ENCODE measurements at places on chromosomes 7 and 10.

- DNase-seq: no peak
Measured at GRCh38 chr7:158274404-158274811, 313.2 kb downstream of the PTPRN2 start.

GRCh38 chr7:120802751-120803150, 55.2 kb downstream of the TSPAN12 start:
- no peak for DNase-seq

DNA sequence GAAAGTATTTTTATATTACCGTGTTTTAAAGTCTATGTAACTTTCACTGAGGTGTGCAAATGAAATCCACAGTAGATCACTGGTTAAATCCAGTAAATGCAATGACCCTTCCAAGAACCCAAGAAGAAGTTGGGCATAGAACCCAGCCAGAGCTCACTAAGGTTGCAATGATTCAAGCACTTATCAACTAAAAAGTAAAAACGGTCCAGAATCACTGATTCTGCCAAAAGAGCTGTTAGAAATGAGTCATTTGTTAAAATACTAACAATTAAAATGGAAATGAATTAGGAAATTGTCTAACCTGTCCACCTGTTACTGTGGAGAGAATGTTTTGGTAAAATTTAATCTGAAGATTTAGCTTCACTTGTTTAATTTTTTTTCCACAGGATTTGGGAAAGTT, 74.4 kb downstream of the ANK3 start:
- no peak for DNase-seq

- DNase-seq: no peak
Measured at GRCh38 chr7:43295429-43295828, 183.0 kb downstream of the HECW1 start.

DNA sequence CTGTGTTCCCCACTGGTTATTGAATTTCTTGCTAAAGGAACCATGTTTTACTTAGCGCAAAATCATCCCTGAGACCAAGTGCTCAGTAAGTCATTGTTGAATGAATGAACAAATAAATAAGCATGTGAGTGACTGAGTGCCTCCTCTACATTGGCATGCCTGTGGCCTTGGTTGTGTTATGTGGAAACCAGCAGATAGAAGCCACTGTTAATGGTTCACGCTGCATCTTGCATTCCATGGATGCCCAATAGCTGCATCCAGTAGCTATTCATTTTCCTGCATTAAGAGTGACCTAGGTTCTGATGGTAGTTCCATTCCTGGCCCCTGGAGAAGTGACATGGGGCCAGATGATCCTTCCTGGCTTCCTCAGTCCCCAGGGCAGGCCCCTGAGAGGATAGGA, 113.3 kb upstream of the BMPER start:
- no peak for DNase-seq

- peak; percentile 62 for DNase-seq
Measured at GRCh38 chr7:101058355-101058754, 26.9 kb upstream of the TRIM56 start.

- DNase-seq: peak; percentile 79
Measured at GRCh38 chr7:87628780-87629569, 777 bp downstream of the RUNDC3B start.

DNA sequence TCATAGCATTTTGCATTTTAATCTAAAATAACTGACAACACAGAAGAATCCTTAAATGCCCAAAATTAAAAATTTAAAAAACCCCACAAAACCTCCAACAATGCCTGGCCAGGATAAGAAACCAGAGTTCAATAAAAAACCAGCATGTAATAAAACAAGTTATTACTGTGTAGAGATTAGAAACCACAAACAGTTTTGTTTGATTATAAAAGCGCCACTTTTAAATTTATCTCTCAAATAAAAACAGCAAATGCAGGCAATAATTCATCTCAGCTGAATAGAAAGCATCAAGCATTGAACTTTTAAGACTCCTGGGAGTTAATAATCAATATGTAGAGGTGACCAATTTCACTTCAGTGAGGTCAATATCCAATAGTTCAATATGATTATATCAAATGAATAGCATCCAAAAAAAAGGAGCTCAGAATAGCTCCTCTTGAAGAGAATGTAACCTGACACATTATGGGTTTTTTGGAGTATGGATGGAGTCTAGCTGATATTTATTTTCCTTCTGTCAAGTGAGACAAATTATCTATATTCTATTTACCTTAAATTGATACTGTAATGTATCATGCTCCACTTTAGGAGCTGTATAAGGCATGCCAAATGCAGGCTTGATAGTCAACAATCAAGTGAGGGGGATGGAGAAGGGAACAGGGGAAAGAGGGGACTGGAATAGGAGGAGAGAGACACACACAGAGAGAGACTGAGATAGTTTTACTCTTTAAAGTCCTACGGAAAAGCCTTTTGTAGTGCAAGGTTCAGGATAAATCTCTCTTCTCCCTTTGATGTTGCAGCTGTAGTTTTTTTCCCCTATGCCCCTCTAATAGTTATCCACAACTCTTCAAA, 130.9 kb downstream of the RSU1 start:
- DNase-seq: no peak

DNA sequence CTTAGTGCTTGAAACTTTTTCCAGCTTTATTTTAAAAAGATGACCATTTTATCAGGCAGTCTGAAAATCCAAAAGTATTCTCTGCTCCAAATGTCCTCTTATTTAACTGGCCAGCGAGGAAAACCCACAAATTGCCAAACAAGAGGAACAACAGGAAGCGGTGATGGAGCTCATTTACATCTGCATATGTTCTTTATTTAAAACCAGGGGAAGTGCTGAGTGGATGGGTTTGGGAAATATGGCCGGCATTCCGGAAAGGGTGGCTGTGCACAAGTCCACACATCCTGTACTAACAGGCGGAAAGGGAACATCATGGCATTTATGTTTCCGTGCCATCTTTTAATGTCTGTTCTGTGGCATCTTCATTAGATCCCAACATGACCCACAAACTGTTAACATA, 974.5 kb downstream of the LRMDA start:
- no peak for DNase-seq

GRCh38 chr7:77664715-77665114, 31.5 kb upstream of the RSBN1L start:
- DNase-seq: no peak

DNA sequence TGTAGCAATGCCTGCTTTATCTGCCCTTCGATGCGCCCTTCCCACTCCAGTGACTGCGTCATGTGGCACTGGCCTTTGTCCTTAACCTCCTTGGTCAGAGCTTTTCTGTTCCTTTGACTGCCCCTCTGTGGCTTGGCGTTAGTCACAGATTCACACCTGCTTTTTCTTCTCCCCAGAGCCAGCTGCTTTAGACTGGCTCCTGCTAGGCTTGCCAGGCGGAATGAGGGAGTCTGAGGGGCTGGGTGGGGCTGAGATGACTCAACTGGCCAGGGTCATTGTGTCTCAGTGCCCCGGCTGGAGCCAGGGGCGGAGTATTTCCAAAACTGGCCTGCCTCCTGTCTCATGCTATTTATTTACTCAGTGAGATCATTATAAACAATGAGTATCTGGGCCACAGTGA, 194.1 kb downstream of the EMX2 start:
- peak; percentile 75 for DNase-seq
